HL-60 (cell line): ENCODE measurements at places on chromosomes 1 and 21.
A peak's percentile ranks its signal among the peaks of the same experiment; 100 is the strongest.

GRCh38 chr1:10901091-10901890, 104.8 kb upstream of the CASZ1 start:
- DNase-seq: no peak

- DNase-seq: no peak
Observed at GRCh38 chr1:31215065-31215570, 24.6 kb downstream of the NKAIN1 start.

DNA sequence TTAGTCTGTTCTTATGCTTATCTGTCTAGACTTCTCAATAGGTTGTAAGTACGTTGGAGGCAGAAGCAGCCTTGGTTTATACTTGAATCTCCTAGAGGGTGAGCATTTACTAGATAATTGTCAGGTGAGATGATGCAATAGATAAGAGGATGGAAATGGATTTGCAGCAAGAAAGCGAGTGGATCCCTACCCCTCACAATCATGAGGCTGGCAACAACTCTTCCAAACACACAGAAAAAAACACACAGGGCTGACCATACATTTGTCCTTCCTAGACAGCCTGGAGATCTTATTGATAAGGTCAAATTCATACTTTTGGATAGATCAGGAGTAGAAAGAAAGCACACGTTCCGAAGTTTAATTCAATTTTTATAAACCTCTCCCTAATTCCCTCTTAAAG, 481.4 kb upstream of the CAMK1G start:
- DNase-seq: no peak

GRCh38 chr1:36638268-36638667, 155.6 kb upstream of the CSF3R start:
- DNase-seq: no peak

DNA sequence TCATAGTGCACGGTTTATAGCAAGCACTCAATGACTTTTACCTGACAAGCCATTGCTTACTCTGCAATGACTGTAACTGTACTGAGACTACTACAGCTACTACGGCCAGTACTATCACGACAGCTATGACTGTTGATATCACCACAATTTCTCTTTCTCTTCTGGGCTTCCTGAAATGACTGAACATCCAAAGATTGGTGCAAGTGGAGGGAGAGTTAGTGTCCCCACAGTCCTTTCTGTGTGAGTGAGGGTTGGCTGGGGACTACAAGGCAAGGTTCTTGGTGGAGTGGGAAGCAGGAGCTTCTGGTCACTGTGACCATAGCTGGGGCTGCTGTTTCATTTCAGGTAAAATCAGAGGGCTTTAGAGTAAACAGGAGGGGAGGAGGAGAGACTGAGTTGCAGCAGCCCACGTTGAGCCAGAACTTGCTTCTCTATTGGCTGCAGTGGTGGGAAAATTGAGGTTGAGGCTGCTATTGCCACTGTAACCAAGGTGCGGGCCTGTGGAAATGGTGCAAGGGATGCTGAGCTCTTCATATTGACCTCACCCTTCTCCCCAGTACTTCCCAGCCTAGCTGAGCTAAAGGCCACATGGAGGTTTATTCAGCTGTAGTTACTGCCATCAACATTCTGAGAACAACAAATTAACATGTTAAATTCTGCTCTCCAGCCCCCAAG, 14.1 kb upstream of the IL10 start:
- DNase-seq: no peak

- DNase-seq: no peak
Observed at GRCh38 chr21:17460094-17460493, 52.7 kb upstream of the CXADR start.

DNA sequence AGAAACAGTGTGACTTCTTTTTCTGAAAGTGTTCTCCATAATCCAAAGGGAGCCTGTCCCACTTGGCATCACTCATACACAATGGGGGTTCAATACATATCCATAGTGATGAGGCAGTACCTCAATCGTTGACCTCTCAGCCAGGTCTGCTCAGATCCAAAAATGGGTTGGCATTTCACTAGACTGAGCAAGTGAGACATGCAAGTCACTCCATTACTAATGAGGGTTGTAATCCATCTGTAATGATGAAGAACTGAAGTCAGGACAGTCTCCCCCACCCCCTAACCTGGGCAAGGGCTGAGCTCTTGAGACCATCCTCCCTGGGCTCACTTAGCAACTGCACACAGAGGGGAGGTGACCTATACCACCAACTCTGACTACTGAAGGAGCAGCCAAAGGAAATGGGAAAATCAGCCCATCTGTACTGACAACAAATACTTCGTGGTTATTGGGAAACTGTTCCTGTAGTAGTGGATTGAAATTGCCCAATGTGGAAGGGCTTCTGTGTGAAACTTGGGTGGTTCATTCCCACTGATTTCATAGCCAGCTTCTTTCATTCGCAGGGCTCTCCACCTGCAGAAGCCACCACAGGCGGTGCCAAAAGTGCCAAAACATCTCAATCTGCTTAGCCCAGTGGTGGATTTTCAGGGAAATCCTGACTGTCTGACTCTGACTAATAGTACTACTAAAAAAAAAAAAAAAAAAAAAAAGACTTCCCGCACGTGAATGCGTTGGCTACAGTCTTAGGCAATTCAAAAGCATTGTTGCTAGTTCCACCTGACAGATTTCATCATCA, 5.0 kb downstream of the NGF start:
- peak; percentile 79 for DNase-seq

- DNase-seq: no peak
Observed at GRCh38 chr1:151862604-151863003, 9.1 kb upstream of the THEM5 start.

DNA sequence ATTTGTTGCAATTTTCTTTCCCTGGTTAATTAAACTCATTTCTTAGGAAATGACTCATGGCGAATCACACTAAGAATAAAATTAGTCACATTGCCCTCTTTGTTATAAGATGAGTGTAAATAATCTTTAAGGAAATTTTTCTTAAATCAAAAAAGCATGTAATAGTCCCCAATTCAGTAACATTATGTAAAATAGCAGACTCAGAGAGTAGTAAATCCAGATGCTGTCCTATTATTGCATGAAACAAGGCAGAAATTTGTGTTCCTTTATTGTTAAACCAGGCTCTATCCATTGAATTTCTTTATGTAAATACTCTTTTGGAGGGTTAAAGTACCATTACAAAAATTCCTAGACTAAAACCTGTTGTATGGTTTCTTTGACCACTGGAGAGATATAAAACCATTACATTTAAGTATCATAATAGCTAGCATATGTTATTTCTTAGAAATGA, 154.5 kb upstream of the C1orf87 start:
- no peak for DNase-seq

DNA sequence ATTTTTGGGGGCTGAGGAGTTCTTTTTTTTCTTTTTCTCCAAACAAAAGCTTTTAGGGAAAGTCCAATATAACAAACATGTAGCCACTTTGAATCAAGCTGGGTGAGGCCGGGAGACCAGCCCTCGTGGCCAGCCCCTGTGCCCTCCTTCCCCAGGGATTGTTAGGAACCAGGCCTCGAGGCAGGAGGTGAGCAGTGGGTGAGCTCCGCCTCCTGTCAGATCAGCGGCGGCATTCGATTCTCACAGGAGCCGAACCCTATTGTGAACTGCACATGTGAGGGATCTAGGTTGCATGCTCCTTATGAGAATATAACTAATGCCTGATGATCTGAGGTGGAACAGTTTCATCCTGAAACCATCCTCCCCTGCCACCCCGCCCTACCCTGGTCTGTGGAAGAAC, 41.8 kb upstream of the TTC22 start:
- DNase-seq: no peak

- no peak for DNase-seq
Observed at GRCh38 chr1:53381790-53382401, 54.0 kb upstream of the LRP8 start.
